Activated naive CD4-positive, alpha-beta T cell (primary cell): ENCODE measurements at places on chromosomes 6 and 20.

DNA sequence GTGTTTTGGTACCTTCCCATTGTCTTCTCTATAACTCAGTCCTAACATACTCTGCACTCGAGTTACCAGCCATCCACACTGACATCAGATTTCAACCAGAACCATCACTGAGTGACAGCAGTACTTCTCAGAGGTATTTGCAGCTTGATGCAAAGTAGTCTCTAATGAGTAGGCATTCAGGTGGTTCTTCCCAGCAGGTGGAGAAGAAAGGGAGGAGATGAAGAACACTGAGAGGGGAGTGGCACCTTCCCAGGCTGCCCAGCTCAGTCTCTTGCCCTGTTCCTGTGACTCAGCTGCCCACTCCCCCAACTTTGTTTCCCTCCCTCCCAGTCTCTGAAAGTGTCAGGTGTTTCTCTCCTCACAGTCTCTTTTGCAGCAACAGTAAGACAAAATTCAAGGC lies 38.7 kb upstream of the SMIM28 start:
- no peak for DNase-seq

DNA sequence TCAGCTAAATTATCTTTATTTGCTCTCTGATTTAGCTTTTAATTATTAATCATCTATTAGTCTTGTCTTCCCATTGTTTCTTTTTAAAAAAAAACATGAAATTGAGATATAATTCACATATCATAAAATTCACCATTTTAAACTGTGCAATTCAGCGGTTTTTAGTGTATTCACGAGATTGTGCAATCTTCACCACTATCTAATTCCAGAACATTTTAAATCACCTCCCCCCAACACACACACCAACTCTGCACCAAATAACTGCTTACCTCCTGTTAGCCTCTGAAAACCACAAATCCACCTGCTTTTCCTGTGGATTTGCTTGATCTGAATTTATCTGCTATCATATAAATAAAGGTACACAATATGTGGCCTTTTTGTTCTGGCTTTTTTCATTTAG lies 8.8 kb upstream of the ABRACL start:
- no peak for DNase-seq

DNA sequence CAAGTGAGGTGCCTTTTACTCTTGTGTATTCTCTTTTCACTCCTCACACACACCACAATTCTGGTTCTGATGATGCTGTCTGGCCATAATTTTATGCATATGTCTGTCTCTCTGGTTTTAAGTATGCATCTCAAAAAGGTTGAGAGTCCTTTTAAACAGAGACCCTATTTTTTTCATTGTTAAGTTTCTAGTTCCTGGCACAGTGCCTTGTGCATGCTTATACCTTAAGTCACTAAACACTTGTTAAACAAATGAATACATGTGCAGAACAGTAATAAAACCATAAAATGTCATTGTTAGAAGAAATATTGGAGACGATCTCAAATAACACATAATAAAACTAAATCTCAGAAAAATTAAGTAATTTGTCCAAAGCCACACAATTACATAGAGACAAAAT lies 7.9 kb downstream of the ROS1 start:
- DNase-seq = no peak

DNA sequence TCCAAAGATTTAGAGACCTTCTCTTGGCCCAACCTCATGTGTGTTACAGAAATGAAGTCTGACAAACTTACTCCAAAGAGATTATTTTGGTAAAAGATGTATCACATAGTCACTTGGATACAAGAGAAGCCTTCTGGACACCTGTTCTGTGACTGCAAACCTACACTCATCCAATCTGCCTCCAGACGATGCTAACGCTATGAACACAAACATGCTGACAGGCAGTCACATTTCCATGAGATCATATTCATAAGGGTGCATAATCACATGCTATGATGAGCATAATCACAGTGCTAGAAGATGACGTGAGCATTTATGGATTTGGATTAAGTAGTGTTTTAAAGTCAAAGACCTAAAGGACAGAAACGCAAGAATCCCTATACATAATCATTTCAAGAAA lies 340.2 kb downstream of the HACE1 start:
- DNase-seq = no peak

DNA sequence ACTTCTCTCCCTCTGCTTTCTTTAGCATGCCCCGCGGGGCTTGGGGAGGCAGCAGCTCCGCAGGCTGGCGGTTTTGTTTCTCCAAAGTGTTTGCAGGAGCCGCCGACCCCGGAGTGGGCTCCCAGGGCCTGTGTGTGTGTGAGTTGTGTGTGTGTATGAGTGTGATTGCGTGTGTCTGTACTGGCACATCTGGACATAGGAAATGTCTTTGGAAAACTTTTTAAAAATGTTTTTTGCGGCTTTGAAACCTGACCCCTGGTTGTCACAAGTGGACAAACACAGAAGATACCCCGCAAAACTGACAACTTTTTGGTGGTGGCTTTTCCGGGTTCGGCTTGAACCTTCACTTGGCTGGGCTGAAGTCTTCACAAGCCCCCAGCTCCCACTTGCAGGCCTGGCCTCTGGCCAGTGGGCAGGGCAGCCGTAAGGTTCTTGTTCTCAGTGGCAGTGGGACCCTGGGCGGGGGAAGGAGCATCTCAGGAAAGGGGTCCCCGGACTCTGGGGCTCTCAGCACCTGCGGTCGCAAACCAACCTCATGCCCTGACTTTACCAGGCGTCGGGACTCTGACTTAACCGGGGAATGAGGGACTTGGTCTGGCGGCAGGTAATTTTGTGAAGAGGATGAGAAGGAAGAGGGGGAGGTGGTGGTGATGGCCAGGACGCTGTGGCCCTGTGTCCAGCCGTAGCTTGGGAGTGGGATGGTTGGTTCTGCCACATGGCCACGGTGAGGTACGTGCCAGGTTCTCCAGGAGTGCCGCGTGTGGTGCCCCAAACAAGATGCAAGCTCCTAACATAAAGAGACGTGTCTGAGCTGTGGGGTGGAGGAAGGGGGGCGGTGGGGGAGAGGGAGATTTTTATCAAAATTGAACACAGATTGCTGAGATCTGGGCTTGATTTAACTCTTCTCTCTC lies 619 bp downstream of the DAAM2 start:
- DNase-seq = no peak

- DNase-seq = no peak
Observed at GRCh38 chr20:3358676-3359340, 48.7 kb downstream of the DNAAF9 start.

DNA sequence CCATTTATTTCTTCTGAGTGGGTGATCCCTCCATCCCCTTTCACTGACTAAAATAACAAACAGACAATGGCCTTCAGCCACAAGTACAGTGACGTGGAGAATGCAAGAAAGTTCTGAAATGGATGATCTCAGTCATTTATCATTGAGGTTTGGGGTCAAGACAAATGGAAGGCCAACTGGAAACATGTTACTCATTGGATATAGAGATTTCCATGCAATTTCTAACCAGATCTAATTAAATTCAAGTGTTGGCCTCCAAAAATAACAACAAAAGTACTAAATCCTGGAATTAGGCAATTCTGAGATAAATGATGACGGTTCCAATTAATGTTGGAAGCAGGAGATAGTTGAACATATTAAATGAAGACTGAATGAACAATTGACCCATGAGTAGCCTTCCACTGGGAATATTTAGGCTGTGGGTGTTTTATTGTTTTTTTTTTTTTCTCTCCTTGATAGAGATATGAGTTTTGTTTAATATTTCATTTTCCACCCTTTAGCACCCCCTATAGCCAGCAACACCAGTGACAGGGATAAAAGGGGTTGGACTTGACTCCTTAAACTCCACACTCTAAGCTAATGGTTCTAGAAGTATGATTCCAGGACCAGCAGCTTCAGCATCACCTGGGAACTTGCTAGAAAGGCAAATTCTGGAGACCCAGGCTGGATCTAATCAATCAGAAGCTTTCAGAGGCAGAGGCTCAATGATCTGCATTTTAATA lies 112.8 kb downstream of the BCAS1 start:
- no peak for DNase-seq

- no peak for DNase-seq
Observed at GRCh38 chr20:63734111-63734945, 2.1 kb upstream of the LIME1 start.

- no peak for DNase-seq
Observed at GRCh38 chr6:68226460-68226859, 408.6 kb upstream of the ADGRB3 start.

DNA sequence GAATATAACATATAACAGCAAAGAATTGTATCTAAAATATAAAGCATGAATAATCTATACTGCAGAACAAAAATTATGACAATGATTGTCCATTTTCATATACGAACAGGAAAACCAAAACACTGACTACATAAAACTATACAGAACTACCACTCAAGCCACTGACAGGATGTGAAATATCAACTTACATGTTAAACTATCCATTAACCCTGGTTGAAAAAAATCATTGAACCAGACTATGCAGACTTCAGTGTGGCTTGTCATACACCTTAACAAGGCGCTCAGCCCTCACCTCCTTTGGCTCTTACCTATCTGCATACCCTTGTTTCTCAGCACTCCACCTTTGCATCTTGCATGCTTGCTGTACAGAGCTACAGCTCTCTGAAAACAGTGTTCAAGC lies 34.9 kb downstream of the ASCC3 start:
- DNase-seq = no peak

DNA sequence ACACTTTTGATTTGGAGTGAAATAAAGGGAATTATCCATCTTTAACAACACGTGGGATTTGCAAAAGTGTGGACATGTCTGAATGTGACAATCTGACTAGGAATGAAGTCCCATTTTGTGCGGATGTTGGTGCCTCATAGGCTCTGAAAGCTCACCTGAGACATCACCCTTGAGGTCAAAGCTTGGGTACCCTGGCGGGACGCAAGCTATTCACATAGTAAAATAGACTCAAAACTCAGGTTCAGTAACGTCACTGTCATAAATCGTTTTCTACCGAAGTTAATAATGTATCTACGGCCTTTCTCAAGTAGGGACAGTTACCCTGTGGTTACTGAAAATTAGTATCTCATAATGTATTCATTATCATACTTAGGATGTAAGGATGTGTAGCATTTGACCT lies 61.8 kb downstream of the AKAP12 start:
- DNase-seq = no peak

GRCh38 chr6:42974919-42975505 lies 4.0 kb downstream of the PEX6 start:
- DNase-seq = no peak

GRCh38 chr6:124080483-124080882 lies 276.8 kb downstream of the NKAIN2 start:
- no peak for DNase-seq

- DNase-seq = no peak
Observed at GRCh38 chr6:110946498-110946897, 12.0 kb upstream of the GTF3C6 start.

GRCh38 chr6:135012764-135013163 lies 41.9 kb downstream of the HBS1L start:
- DNase-seq = no peak

DNA sequence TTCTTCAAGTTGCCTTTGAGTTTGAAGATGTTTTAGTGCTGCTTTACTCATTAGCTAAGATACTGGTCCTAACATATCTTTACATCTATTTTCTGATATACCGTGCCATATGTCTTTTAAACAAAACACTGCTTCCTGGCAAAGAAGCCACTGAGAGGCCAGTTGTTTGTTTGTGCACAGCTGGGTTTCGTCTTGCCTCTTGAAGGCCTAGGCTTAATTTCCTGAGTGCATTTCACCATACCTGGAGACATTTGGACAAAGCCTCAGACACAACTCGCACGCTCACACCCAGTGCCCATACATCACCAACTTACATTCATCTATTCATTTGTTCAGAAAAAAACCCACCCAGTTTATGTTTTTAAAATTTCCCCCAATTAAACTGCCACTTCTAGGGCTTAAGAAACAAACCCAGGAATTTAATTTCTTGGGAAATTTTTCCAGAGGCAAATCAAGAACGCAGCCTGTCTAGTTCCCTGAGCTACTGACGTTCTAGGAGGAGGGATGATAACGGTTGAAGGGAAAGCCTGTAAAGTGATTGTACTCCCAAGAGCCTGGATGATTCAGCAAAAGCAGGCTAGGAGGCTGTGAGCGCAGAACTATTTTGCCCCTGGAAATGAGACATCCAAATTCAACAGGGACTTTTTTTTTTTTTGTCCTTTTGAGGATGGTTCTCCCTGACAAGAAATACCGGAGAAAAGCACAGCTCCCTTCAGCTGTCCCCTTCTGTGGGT lies 77.7 kb downstream of the OLIG3 start:
- no peak for DNase-seq

GRCh38 chr6:43036712-43037111 lies 15.3 kb downstream of the RRP36 start:
- DNase-seq = no peak

GRCh38 chr6:80010288-80010687 lies 5.8 kb downstream of the TTK start:
- no peak for DNase-seq

GRCh38 chr20:33969563-33969962 lies 24.1 kb upstream of the RALY start:
- DNase-seq = no peak

- no peak for DNase-seq
Observed at GRCh38 chr20:35974256-35974655, 5.9 kb downstream of the CNBD2 start.

- DNase-seq = no peak
Observed at GRCh38 chr6:129609635-129610034, 100.3 kb downstream of the ARHGAP18 start.

- DNase-seq = no peak
Observed at GRCh38 chr20:59988141-59988540, 29.9 kb downstream of the CDH26 start.

DNA sequence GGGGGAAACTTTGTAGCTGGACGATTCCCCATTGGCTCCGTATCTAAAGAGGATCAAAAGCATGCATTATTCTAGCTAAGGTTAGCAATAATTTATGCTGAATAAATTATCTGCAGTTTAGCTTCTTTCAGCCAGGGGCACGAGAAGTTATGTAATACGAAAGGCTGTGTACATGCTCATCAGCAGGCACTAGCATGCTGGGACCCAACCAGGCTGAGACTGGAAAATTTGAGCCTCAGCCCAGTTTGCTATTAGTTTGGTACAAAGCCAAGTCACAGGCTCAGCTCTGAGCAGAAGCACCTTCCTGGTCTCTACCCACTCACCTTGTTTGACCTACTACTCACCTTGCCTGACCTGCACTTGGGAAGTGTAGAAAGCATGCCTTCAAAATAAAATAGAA lies 328.1 kb upstream of the ARID1B start:
- DNase-seq = no peak

DNA sequence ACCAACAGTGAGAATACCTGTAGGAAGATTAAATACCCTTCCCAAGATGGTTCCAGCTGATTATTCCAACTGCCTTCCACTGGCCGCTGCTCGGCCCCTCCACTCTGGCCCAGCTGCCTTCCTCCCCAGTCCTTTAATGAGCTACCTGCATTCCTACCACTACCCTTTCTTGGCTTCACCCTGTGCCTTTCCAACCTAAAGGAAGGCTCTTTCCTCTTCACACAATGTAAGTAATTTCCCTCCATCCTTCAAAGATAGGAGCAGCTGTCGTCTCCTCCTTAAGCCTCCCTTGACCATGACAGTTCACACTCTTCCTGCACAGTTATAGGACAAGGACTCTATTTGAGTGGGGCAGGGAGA lies 16.2 kb upstream of the SNX9 start:
- no peak for DNase-seq
